SJSA1 (cell line): ENCODE measurements at places on chromosomes 7 and 10.

DNA sequence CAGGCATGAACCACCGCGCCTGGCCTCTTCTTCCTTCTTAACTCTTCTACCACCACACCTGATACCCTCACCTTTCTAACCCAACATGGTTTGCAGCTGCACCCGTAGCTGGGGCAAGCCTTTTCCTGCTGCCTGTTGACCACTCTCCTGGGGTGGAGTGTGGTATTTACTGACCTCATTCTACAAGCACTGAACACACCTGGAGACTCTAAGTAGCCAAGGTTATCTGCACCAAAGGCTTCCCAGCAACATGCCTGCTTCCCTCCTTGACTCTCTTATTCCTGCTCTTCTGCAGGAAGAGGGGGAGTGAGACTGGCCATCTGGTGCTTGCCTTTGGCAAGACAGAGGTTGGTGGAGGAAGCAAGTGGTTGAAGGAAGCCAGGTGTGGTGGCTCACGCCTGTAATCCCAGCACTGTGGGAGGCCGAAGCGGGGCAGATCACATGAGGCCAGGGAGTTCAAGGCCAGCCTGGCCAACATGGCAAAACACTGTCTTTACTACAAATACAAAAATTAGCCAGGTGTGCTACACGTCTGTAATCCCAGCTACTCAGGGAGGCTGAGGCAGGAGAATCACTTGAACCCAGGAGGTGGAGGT, 10.1 kb downstream of the ACTR1A start:
- no peak for DNase-seq

DNA sequence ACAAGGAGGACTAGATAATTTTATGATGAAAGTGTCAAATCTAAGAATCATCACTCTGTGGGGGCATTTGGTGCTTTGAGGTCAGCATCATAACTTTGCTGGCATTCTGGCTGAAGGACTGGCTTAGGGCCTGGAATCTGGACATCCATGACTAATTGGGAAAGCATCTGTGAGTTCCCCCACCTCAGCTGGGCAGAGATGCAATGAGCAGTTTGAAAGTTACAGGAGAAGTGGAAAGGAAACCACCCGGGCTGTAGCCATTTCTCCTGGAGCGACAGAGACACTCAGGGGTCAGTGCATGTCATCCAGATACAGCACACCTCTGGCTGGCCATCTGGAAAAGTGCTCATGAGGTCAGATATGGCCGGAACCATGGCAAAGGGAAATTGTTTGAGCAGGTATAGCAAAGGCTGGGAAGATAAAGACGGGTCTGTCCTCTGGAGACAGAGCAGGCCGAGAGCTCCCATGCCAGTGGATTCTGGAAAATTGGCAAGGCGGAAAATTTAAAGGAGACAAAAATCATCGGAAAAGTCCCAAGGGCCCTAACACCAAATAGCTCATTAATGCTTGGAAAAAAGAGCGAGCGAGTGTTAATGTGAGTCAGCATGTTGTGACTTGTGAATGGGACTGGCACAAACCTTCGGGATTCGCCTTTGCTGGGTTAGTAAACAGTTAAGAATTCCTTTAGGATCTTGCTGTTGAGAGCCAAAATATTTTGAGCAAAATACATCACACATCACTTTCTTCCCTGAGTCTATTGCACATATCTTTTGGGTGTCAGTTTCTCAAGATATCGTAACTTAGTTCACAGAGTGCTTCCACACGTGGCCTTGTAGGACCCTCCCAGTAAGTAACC, 188.4 kb upstream of the AGK start:
- peak; percentile 86 for DNase-seq

GRCh38 chr7:55060085-55060484, 41.3 kb downstream of the EGFR start:
- DNase-seq, result no peak

- DNase-seq, result no peak
These were observed 21.8 kb downstream of the RP9 start for GRCh38 chr7:33087356-33087755.

- DNase-seq, result no peak
These were observed 34.2 kb downstream of the TFPI2 start for GRCh38 chr7:93856323-93856722.

DNA sequence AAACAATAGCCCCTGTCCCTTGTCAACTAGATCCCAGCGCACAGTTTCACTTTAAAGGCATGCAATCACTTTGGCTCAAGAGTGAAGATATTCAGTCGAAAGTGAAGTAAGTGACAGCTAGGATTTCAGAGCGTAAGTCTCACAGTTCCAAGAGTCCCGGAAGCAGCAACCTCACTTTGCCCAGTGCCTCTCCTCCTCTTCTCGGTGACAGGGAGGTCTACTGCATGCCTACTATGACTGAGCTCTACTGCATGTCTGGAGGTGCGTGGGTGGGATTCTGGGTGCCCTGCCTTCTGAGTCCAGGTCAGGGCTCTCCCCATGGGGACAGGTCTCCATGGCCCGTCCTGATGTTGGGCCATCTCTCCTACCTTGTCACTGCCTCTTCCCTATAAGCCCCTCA, 17.0 kb downstream of the PRKCQ start:
- DNase-seq, result no peak
